ENCODE measurements at places on chromosomes 3 and 15.
A peak's percentile ranks its signal among the peaks of the same experiment; 100 is the strongest.

DNA sequence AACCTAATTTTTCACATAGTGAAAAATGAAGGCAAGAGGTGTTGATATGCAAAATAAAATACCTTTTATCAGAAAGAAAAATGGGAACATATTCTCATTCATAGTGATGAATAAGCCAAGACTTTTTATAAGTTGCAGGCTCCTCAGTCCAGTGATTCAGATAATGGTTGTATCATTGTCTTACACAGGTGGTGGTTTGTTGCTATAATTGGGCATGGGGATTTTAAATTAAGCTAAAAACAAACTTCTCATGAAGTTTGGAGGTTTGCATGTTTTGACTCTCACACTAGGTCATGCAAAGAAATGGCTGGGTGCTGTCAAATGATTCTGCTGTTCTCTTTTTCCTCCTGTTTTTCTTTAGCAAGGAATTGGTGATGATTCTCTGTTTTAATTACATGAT, 60.8 kb upstream of the SKIL start:
- DNase-seq = no peak

DNA sequence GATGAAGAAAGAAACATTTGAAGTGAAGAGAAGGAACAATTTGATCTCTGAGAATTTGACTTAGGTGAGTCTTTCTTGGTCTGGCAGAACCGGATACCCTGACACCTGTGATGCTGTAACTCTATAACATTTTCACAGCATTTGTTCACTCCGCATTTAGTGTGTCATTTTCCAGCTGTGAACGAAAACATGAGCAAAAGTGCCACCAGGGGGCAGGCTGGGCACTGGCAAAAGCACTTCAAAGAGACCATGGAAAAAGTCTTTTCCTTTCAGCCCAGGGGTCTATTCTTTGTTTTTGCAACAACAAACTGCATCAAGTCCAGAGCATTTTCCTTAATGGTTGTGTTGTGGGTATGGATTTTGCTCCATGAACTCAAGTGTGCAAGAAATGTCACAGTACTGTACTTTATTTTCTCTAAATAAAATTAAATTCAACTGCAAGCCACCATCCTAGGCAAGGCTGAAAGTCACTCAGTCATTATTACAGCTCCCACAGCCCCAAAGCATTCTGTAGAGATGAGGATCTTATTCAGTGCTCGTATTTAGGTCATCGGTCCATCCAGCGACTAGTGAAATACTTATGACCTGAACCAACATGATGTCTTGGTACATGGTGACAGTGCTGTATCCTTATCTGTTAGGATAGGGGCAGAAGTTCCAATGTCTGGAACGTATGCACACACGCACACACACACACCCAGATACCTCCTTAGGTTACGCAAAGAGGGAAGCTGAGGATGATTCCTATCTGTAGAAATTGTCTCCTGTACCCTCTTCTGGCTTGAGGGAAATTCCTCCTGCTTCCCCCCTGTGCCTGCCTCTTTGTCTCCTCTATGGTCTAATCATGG, 125.5 kb downstream of the GADL1 start:
- peak; percentile 56 for DNase-seq

GRCh38 chr3:71688121-71688520, 37.1 kb downstream of the EIF4E3 start:
- DNase-seq = no peak

GRCh38 chr3:161854232-161854771, 357.7 kb downstream of the OTOL1 start:
- DNase-seq = peak; percentile 33

DNA sequence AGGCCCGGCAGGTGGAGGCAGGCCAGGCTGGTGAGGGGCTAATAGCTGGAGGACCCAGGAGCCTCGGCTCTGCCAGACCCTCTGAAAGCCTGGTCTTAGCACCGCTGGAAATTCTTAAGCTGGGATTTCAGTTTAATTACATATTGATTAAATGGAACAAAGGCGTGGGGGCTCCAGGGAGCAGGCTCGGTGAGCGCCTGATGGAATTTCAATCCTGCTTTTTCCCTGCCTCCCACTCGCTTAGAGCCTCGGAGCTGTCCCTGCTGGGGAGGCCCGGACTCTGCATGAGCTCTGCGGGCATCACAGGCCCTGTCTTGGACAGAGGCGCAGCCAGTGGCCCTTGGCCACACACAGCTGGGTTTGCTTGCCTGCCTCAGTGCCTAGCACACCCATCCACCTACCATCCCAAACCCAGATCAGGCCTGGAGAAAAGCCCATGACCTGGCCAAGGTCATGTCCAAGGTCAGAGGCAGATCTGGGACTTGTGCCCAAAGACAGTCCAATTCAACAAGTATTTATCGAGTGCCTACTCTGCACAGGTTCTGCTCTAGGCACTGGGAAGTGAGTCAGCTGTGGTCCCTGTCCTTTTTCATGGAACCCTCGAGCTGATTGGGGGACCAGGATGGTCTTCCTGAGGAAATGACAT, 40.6 kb downstream of the LINGO1 start:
- no peak for DNase-seq

- DNase-seq = no peak
Measured at GRCh38 chr15:71853543-71853942, 43.2 kb downstream of the NR2E3 start.

DNA sequence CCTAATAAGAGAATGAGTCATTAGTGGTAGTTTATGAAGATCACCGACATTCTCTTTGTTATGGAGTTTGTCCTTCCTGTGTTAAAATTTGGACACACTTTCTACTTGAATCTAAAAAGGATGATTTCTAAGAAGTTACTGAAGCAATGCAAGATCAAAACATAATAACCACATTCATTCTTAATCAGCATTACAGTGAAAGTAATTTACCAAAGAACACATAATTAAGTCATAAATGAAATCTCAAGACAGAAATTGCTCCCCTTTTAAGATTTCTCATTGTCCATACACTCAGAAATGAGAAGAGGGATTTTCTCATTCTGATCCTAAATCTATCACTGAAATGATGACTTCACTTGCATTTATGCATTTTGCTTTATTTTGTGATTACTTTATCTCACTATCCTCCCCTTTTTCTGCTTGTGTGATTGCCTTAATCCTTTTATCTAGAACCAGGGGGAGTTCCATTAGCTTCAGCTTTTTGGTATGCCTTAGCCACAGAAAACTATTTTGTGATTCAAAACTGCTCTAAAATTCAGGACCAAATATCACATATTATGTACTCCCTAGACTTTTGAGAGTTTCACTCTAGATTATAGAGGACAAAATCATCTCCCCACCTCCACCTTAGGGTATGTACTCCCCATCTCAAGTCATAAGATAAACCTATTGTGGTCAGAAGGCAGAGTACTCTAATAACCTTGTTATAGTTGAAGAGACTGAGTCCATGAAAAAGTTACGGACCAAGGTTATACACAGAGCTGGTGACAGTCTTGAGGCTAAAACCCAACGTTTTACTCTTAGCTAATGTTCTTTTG, 817.6 kb upstream of the CFAP20DC start:
- no peak for DNase-seq

DNA sequence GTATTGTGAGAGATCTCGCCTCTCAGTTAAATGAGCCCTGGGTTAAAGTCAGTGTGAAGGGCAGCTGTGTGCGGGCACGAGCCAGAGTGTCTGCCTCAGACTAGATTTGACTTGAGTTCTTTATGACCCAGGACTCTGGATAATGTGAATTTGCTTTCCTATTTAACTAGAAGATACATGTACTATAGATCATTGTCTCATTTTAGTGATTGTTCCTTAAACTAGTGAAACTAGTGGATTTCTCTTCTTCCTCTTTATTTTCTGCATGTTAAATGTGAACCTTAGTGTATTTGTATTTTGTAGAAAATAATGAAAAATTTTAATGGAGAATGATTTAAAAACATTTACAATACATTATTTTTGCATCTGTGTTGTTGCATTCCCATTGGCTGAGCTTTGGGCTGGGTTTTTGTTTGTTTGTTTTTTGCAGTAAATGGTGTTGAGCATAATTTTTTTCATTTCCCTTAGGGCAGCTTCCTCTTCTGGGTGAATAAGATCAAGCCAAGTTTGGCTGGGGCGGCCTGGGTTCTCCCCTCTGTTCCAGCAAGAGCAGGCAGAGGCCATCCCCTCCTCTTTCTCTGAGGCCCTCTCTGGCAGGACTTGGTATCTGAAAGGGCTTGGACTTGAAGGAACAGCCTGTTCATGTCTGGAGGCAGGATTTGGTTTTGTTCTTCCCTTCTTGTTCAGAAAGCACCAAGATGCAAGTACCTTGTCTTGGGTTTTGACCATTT, 15.0 kb downstream of the GCSAM start:
- DNase-seq = no peak

- DNase-seq = peak; percentile 28
Measured at GRCh38 chr3:56818156-56818985, 16.6 kb upstream of the ARHGEF3 start.

GRCh38 chr15:53389271-53390037, 370.0 kb downstream of the WDR72 start:
- no peak for DNase-seq

- no peak for DNase-seq
Measured at GRCh38 chr3:72593881-72594397, 254.3 kb downstream of the SHQ1 start.

DNA sequence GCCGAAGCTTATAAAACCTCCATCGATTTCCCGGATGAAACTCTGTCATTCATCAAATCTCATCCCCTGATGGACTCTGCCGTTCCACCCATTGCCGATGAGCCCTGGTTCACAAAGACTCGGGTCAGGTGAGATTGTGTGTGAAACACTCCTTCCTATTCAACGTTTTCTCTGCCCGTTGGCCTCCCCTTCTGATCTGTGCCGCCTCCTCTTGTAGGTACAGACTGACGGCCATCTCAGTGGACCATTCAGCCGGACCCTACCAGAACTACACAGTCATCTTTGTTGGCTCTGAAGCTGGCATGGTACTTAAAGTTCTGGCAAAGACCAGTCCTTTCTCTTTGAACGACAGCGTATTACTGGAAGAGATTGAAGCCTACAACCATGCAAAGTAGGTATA, 47.4 kb downstream of the SEMA6D start:
- DNase-seq = no peak

- DNase-seq = no peak
Measured at GRCh38 chr3:58288011-58288728, 17.9 kb upstream of the RPP14 start.

- DNase-seq = no peak
Measured at GRCh38 chr3:137612291-137612690, 151.8 kb upstream of the SOX14 start.

Measured in astrocyte of the cerebellum (primary cell).